ENCODE measurements at places on chromosomes 6 and 20.
A peak's percentile ranks its signal among the peaks of the same experiment; 100 is the strongest.

DNA sequence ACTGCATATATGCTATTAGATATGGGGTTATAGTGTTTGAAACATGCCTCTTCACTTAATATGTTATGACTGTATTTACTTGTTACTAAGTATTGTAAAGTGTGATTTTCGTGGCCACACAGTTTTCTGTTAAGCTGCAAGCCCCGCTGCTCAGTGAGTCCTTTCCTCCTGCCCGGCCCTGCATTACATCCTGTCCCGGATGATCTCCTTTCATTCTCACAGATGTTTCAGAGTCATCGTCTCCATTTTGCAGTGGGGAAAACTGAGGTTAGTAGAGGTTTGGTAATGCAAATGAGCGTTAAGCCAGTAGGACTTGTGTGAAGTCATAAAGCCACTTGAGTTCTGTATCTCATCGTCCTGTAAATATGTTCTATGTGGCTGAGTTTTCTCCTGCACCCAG, 155.5 kb downstream of the CFAP61 start:
- peaks cover 17% of the 10 kb centered on the region for H3K27me3 ChIP-seq
- DNase-seq: no peak
- H3K27ac ChIP-seq: no peak overlapping the region
- H3K36me3 ChIP-seq: no peaks in the 10 kb centered on the region

- peaks cover 31% of the 10 kb centered on the region for H3K36me3 ChIP-seq
- H3K27me3 ChIP-seq: no peaks in the 10 kb centered on the region
- H3K27ac ChIP-seq: peak overlapping the region; percentile 18
- no peak for DNase-seq
These were observed 38.7 kb downstream of the UQCC2 start for GRCh38 chr6:33672808-33673207.

- no peaks in the 10 kb centered on the region for H3K36me3 ChIP-seq
- H3K27me3 ChIP-seq: peaks cover 43% of the 10 kb centered on the region
- H3K27ac ChIP-seq: peak within 1 kb of the TSS; percentile 71
These were observed at the start of gene SLC35D3 for GRCh38 chr6:136921936-136922684. Gene SLC35D3 (plus strand): TSS chr6:136922301. CDS start chr6:136922429, 128 bp downstream.

DNA sequence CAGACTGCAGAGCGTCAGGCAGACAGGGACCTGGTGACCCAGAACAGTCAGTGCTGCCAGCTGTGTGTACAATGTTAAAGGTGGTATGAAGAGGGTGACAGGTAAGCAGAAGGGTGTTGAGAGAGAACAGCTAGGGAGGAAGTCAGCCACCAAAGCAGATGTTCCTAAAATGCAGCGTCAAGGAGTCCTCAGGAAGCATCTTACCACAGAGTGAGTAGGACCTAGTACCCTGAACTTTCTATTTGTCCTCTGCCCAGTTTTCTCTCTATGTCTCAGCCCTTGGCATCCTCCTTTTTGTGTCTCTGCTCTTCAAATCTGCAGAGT, 14.2 kb downstream of the STMND1 start:
- H3K27me3 ChIP-seq: peaks cover 5% of the 10 kb centered on the region
- DNase-seq: no peak
- no peak overlapping the region for H3K27ac ChIP-seq
- no peak overlapping the region for H3K4me3 ChIP-seq

- H3K4me3 ChIP-seq: no peak overlapping the region
- no peaks in the 10 kb centered on the region for H3K36me3 ChIP-seq
- no peak overlapping the region for H3K27ac ChIP-seq
- no peaks in the 10 kb centered on the region for H3K27me3 ChIP-seq
These were observed 24.9 kb downstream of the TGM2 start for GRCh38 chr20:38139977-38140753.

GRCh38 chr20:46546936-46547335, 3.5 kb downstream of the OCSTAMP start:
- H3K4me3 ChIP-seq: no peak overlapping the region
- no peak for DNase-seq
- H3K27me3 ChIP-seq: no peaks in the 10 kb centered on the region
- H3K36me3 ChIP-seq: no peaks in the 10 kb centered on the region

DNA sequence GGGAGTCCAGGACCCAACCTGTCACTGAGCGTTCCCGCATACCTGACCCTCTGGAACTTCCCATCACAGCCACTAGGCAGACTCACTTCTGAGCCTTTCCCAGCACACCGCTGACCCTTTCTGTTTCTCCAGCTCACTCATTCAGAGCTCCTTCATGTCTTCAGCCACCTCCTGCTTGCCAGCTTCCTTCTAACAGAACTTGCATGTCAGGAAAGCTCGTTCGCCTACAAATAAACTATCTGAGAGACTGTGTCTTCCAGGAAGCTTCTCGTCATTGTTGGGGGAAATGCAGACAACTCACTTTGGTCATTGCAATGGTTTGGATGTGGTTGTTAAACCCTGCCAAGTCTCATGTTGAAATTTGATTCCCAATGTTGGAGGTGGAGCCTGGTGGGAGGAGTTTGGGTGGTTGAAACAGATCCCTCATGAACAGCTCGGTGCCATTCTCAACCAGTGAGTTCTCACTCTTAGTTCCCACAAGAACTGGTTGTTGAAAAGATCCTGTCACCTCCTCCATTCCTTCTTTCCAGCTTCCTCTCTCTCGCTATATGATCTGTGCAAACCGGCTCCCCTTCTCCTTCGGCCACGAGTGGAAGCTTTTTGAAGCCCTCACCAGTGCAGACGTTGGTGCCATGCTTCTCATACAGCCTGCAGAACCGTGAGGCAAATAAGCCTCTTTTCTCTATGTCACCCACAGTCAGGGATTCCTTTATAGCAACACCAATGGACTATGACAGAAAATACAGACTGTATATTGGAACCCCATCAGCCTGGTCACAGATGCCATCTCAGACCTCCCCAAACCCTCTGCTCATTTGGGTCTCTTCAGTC, 1.4 kb upstream of the MUC21 start:
- no peak overlapping the region for H3K4me3 ChIP-seq
- no peaks in the 10 kb centered on the region for H3K4me1 ChIP-seq
- H3K27me3 ChIP-seq: peaks cover 67% of the 10 kb centered on the region
- peaks cover 4% of the 10 kb centered on the region for H3K36me3 ChIP-seq
- DNase-seq: no peak

DNA sequence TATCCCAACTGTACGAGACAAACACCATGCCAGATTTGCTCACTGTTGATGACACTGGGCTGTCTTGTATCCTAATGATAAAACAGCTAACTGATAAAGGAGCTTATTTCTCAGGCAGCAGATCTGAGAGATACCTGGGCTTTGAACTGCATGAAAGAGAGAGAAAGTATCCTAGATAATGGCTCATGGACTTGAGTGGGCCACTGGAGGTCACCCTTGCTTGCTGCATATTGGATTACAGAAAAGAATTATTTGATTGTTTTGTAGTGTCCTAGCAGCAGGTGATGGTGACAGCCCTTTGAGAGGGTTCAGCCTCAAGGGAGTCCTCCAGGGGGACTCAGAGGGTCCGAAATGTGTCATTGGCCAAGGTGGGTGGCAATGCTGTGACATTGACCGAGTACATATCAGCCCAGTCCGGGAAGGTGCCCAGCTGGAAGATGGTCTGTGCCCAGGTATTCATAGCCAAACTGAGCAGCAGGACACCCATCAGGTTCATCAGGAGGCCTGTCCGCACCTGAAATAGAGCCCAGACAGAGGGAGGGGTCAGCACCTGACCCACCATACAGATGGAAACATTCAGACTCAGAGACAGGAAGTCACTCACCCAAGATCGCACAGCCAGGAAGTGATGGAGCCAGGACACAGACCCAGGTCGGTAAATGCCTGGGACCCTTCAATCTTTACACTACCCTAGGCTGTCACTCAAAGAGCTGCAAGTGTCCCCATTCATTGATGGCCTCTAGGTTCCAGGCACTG, 9.4 kb upstream of the OCSTAMP start:
- no peak overlapping the region for H3K27ac ChIP-seq
- no peak overlapping the region for H3K4me3 ChIP-seq
- H3K36me3 ChIP-seq: no peaks in the 10 kb centered on the region
- H3K4me1 ChIP-seq: peaks cover 13% of the 10 kb centered on the region

- H3K36me3 ChIP-seq: no peaks in the 10 kb centered on the region
- no peak for DNase-seq
- no peak overlapping the region for H3K27ac ChIP-seq
- no peak overlapping the region for H3K4me3 ChIP-seq
- H3K4me1 ChIP-seq: peaks cover 13% of the 10 kb centered on the region
These were observed 22.2 kb upstream of the TXLNB start for GRCh38 chr6:139313784-139314545.

DNA sequence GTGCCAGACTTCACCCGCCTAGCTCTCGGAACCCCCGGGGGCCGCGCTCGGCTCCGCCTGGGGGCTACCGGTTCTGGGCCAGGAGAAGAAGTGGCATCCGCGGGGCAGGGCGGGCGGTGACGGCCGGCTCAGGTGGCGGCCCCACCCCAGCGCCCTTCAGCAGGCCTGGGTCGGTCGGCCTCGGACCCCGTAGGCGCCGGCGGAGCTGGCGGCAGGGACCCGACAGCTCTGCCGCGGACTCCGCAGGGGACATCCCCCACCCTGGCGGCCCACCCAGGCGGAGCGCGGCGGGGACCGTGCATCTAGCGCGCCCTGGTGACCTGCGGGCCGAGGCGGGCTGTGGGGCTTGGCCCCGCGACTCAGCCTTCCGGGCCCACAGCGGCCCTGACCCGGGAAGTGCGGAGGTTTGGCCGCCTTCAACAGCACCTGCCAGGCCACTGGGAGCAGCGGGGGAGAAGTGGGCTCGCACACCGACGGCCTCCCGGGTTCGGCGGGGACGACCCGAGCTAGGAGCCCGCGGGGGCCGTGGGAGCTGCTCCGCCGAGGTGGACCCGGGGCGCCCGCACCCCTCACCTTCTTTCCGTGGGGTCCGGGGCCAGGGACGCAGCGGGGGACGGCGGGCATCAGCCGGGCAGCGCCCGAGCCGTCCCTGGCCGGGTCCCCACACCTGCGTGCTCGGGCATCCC, 87.1 kb downstream of the TMEM242 start:
- no peak overlapping the region for H3K27ac ChIP-seq
- peak overlapping the region; percentile 90 for H3K4me3 ChIP-seq
- peaks cover 30% of the 10 kb centered on the region for H3K4me1 ChIP-seq

- H3K4me1 ChIP-seq: peaks cover 1% of the 10 kb centered on the region
- H3K36me3 ChIP-seq: no peaks in the 10 kb centered on the region
- no peak overlapping the region for H3K4me3 ChIP-seq
- peaks cover 35% of the 10 kb centered on the region for H3K27me3 ChIP-seq
- no peak overlapping the region for H3K27ac ChIP-seq
- DNase-seq: no peak
These were observed 5.6 kb upstream of the C6orf132 start for GRCh38 chr6:42148058-42148457.

DNA sequence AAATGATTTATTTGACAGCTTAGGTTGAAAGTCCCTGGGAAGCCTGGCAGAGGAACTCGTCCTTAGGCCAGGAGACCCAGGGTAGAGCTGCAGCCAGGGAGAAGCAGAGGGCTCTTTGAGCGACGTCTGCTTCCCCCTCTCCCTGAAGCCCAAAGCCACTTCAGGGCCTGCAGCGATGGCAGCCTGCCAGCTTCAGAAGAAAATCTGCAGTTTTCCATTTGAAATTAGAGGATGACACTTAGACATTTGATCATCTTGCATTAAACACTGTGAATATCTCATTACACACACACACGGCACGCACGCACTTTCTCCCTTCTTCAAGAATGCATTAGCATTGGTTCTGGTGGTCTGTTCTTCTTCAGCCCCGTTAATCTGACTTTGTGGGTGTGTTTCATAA, 96.5 kb downstream of the PLEKHG1 start:
- H3K27ac ChIP-seq: peak overlapping the region; percentile 87
- H3K4me1 ChIP-seq: peaks cover 96% of the 10 kb centered on the region

DNA sequence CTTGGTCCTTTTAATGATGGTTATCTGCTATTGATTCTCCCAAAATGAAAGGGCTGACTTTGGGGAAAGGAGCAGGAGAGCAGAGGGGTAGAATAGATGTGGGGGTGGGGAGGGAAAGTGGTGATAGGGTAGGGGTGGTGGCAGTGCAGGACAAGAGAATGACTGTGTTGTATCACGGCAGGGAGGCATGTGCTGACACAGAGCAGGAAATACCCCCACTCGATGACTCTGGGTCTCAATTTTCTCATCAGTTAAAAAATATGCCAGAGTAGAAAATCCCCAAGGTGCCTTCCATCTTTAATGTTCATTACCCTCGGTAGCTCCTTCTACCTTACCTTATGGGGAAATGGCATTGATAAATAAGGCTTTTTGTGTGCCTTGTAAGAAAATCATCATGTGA, 79.0 kb upstream of the ATXN1 start:
- no peak overlapping the region for H3K27ac ChIP-seq
- H3K36me3 ChIP-seq: no peaks in the 10 kb centered on the region
- no peak for DNase-seq

DNA sequence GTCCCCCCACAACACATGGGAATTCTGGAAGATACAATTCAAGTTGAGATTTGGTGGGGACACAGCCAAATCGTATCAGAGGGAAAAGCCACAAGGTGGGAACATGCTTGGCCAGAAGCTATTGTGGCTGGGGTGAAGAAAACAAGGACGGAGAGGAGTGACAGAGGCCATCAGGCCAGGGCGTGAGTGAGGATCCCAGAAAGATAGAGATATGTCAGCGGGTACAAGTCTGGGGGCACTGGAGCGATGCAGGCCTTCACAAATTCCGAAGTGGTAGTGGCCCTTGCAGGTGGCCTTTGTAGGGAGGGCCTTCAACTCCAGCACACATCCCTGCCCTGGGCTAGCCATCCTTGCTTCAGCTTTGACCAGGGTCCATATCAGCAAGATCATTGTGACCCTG, 159.1 kb downstream of the BCAS1 start:
- no peaks in the 10 kb centered on the region for H3K36me3 ChIP-seq
- DNase-seq: no peak
- H3K27ac ChIP-seq: no peak overlapping the region
- peaks cover 30% of the 10 kb centered on the region for H3K4me1 ChIP-seq
- no peaks in the 10 kb centered on the region for H3K27me3 ChIP-seq

- no peak overlapping the region for H3K27ac ChIP-seq
- no peaks in the 10 kb centered on the region for H3K36me3 ChIP-seq
- DNase-seq: no peak
- H3K4me3 ChIP-seq: no peak overlapping the region
- H3K4me1 ChIP-seq: no peaks in the 10 kb centered on the region
These were observed 115.2 kb downstream of the CEBPB start for GRCh38 chr20:50305636-50306477.

DNA sequence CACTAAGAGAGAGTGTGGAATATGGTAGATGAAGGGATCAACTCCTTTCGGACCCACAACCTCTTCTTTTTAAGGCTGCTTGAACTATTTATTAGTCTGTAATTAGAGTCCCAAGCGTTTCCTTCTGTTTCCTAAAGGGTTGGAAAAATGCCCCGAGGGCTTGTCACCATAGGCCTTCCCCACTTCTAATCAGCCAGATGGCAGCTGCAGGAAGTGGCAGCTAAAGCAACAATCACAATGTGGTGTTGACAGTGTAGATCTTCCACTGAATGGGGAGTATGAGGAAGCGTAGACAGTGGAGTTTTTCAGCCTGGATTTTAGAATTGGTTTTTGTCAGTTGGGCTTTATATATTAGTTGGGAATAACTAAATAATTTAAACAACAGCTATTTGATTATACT, 40.6 kb downstream of the SLC35D3 start:
- H3K27ac ChIP-seq: no peak overlapping the region
- DNase-seq: no peak
- H3K4me3 ChIP-seq: no peak overlapping the region
- H3K4me1 ChIP-seq: peaks cover 3% of the 10 kb centered on the region
- H3K27me3 ChIP-seq: peaks cover 4% of the 10 kb centered on the region

GRCh38 chr6:46217671-46218131, 46.9 kb upstream of the ENPP5 start:
- no peak overlapping the region for H3K4me3 ChIP-seq
- H3K4me1 ChIP-seq: peaks cover 18% of the 10 kb centered on the region
- H3K27ac ChIP-seq: no peak overlapping the region
- no peaks in the 10 kb centered on the region for H3K36me3 ChIP-seq
- no peaks in the 10 kb centered on the region for H3K27me3 ChIP-seq

GRCh38 chr6:132489376-132489775, 23.5 kb downstream of the STX7 start:
- no peak for DNase-seq
- H3K4me3 ChIP-seq: no peak overlapping the region
- H3K27ac ChIP-seq: no peak overlapping the region
- peaks cover 20% of the 10 kb centered on the region for H3K36me3 ChIP-seq
- H3K27me3 ChIP-seq: no peaks in the 10 kb centered on the region
- H3K4me1 ChIP-seq: peaks cover 28% of the 10 kb centered on the region
